ENCODE measurements at places on chromosomes 4 and X. TPM values are rescaled to one million over a fixed set of nuclear protein-coding genes. Genes with fewer than 3 reads are reported as not detected.

The SPANXA1 gene
- total RNA-seq: not detected

The NSD2 gene
- 46.7 TPM for total RNA-seq

The SFRP2 gene
- total RNA-seq: not detected

The RIBC1 gene
- total RNA-seq: 0.64 TPM

The ZNF630 gene
- total RNA-seq: 0.22 TPM
